ENCODE measurements at places on chromosomes 4 and X.

GRCh38 chr4:98470831-98471230 lies 187.6 kb downstream of the TSPAN5 start:
- no peak for DNase-seq

GRCh38 chr4:176964116-176964691 lies 171.5 kb upstream of the VEGFC start:
- DNase-seq: no peak

DNA sequence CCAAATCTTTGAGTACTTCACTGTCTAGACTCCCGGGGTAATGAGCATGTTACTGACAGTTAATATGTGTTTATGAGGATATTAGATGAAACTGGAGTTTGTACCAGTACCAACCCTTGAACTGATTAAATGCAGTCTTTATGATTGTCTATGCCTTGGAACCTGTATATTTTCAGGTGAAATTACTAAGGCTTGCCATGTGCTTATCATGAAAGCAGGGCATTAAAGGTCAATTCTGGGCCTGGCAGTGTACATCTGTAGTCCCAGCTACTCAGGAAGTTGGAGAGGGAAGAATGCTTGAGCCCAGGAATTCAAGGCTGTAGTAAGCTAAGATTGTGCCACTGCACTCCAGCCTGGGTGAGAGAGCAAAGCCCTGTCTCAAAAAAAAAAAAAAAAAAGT lies 27.6 kb downstream of the PHEX start:
- DNase-seq: no peak

DNA sequence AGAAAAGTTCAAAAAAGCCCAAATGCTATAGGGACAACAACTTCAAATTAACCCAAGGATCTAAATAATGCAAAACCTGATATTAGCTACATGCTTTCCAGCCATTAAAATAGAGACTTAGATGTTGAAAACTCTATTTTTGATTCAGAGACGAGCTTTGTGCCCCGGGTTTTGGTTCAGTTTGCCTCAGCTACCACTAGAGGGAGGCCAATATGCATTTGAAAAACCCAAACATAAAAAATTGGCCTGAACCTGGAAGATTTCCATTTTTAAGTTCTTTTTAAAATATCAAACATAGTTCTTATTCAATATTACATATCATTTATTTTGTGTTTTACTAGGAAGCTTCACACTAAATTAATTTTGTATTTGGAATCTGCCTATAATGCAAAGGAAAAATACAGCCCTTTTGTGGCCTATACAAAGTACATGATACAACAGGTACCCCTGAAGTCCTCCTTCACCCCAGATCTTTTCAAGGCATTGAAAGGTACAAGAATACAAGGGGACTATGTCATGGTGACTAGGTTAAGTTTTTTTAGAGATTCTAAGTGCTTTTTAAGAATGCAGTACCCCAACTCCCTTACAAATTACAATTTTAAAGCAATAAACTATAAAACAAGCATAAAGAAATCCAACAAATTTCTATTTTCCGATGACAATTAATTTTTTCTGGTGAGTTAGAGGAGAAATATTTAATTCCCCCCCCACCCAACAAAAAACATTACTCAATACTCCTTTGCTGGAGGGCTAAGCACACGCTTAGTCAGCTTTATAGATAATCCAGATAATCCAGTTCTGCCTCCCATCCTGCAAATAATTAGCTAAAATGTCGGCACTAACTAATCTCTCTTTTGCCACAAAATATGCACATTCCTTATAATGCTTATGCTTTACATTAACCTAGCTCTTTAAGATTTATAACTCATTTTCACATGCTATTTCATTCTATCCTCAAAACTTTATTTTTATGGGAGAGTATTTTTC lies 97.7 kb upstream of the PTPN13 start:
- no peak for DNase-seq

DNA sequence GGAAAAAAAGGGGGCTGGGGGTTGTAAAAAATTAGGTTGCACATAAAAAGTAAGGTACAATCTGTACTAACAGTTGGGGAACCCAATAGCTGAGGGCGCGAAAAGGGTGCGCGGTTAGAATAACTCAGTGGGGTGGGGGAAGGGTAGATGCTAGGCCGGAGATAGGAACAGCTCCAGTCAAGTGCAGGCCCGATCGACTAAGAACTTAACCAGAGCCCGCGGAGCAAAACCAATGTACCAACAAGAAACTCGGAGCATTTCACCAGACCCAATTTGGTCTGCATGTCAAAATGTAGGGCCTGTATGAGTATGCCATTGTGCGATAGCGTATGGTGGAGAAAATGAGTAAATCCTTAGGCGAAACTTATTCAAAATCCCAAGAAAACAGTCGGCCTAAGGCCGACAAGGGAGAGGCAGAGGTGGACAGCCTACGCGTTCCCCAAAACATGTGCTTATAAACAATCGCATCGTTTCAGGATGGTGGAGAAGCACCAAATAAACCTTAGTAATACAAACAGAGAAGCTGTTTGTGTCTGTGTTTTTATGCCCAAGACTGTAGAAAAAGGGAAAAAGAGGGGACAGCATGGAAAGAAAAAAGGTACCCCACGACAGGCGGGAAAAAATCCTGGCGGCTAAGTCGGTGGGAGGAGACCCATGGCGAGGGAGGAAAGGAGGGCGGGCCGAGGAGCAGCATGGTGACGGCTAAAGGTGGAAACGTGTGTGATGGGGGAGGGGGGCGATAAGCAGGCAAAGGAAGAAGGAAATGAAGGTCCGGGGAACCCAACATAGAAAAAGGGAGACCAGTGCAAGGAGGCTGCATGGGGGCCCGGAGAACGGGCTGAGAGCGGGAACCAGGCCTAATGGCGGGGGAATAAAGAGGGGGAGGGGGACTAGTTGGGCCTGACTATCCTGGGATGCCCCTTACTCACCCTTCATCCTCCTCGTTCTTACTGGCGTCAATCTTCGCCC lies 990 bp downstream of the HNRNPD start:
- no peak for DNase-seq

GRCh38 chr4:113327494-113327893 lies 278.0 kb downstream of the ANK2 start:
- DNase-seq: no peak

- no peak for DNase-seq
Measured at GRCh38 chrX:17409566-17410290, 34.7 kb downstream of the NHS start.

- DNase-seq: no peak
Measured at GRCh38 chr4:169293343-169294176, 22.8 kb upstream of the SH3RF1 start.

Measured in brain pericyte (primary cell).